ENCODE measurements at places on chromosomes 1 and 21. TPM values are rescaled to one million over a fixed set of nuclear protein-coding genes. Genes with fewer than 3 reads are reported as not detected.

CATSPERE gene
- 0.44 TPM for total RNA-seq

DNA sequence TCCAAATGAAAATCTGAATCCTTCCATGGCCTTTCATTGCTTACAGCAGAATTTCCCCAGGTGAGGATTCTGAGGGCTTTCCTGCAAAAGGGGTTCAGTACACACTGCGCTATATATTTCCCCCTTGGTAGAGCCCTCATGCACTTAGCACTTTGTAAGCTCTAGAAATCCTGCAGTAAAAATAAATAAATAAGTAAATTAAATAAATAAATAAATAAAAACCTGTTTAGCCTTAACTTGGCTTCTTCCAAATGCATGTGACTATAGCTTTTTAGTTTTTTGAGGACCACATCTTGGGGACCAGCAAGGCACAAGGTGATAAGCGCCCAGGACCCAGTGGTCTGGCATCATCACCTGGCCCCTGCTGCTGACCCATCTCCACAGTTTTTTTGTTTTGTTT lies 3.2 kb upstream of the BMP8B start:
- DNase-seq = no peak
- H3K36me3 ChIP-seq = no peaks in the 10 kb centered on the region
- peaks cover 15% of the 10 kb centered on the region for H3K4me1 ChIP-seq
- peaks cover 58% of the 10 kb centered on the region for H3K27me3 ChIP-seq

IL22RA1 gene
- total RNA-seq = not detected

GRCh38 chr1:203056516-203056915 lies 29.3 kb downstream of the MYOG start:
- no peaks in the 10 kb centered on the region for H3K36me3 ChIP-seq
- DNase-seq = no peak
- peak overlapping the region; percentile 75 for H3K27ac ChIP-seq
- no peaks in the 10 kb centered on the region for H3K27me3 ChIP-seq
- no peak overlapping the region for H3K4me3 ChIP-seq
- H3K4me1 ChIP-seq = peaks cover 19% of the 10 kb centered on the region

- H3K27me3 ChIP-seq = no peaks in the 10 kb centered on the region
- no peak overlapping the region for H3K4me3 ChIP-seq
- DNase-seq = no peak
- no peak overlapping the region for H3K27ac ChIP-seq
Observed at GRCh38 chr1:224504297-224505041, 69.9 kb upstream of the WDR26 start.

DNA sequence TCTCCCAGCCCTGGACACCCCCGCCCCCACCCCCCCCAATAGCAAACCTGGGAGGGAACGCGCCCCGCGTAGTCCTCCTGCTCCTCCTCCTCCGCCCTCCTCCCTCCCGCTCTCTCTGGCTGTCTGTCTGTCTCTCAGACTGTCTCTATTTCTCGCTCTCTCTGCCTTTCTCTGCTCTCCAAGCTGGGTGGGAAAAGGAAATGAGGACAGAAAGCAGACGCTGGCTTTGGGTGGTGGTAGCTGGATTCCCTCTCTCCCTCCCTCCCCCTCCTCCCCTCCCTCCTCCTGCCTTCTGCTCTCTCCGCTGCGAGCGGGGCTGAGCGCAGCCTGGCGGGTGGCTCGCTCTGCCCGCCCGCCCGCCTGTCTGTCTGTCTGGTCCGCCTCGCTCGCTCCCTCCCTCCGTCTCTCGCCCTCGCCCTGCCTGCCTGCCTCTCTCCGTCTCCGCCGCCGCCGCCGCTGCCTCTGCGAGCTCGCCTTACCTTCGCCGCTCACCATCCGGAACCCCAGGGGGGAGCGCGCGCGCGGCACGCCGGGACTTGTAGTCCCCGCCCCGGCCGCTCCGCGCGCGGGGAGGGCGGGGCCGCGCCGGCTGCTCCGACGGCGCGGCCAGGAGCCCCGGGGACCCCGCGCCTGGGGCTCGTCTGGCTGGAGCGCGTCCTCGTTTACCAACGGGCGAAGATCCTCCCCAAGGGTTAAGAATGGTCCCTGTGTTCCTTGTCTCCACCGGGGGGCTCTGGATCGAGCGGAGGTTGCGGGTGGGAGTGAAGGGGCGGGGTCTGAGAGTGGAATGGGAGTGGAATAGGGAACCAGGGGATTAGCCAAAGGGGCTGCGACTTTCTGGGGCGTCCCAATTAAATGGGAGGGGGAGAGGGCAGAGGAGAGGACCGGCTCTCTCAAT lies at the start of gene AHDC1:
AHDC1 (minus strand) TSS at position 464 of the 898 bp plus-strand sequence. CDS start 52,029 bp downstream, outside the sequence.
- no peaks in the 10 kb centered on the region for H3K36me3 ChIP-seq
- peak within 1 kb of the TSS; percentile 73 for H3K27ac ChIP-seq
- H3K4me3 ChIP-seq = peak within 1 kb of the TSS; percentile 93
- peaks cover 2% of the 10 kb centered on the region for H3K27me3 ChIP-seq

DNA sequence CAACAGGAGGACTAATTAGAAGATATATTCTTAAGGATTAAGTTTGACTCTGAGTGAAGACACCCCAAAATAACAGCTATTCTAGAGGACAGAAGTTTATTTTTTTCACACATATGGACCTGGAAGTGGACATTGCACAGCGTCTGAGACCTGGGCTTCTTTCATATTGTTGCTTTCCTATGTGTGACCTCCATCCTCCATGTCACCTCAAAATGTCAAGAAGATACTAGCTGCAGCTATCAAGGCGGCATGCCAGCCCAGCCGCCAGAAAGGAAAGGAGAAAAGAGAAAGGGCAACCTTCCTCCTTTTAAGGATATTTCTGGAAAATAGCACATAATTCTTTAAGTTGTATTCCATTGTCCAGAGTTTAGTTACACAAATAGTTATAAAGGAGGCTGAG lies 220.4 kb downstream of the PATJ start:
- peaks cover 6% of the 10 kb centered on the region for H3K4me1 ChIP-seq
- H3K4me3 ChIP-seq = no peak overlapping the region
- H3K27ac ChIP-seq = no peak overlapping the region
- H3K27me3 ChIP-seq = no peaks in the 10 kb centered on the region
- no peaks in the 10 kb centered on the region for H3K36me3 ChIP-seq
- DNase-seq = no peak

VSIG8 gene
- not detected for total RNA-seq

DNA sequence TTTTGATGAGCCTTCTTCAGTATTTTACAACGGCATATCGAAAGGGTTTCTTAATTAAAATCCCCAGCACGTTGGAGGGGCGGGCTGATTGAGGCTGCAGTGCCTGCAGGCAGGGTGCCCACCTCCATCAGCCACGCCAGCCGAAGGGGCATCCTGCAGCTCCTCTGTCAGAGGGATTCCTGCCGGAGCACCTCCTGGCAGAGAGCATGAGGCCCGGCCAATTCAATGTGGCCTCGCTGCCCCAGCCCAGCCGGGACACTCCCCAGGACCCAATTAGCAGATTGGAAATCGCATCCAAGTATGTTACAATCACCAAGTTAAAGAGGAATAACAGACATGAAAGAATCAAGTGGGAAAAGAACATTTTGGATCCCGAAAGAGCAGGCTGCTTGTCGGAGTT lies 216.6 kb downstream of the ST6GALNAC3 start:
- no peaks in the 10 kb centered on the region for H3K27me3 ChIP-seq
- H3K4me1 ChIP-seq = peaks cover 55% of the 10 kb centered on the region
- no peak for DNase-seq
- no peaks in the 10 kb centered on the region for H3K36me3 ChIP-seq
- no peak overlapping the region for H3K27ac ChIP-seq

GRCh38 chr1:207486198-207486597 lies 9.8 kb upstream of the CR1 start:
- H3K27ac ChIP-seq = no peak overlapping the region
- H3K27me3 ChIP-seq = peaks cover 22% of the 10 kb centered on the region
- no peaks in the 10 kb centered on the region for H3K36me3 ChIP-seq

OR2T35 gene
- not detected for total RNA-seq

GRCh38 chr1:62377043-62377562 lies 57.9 kb upstream of the KANK4 start:
- peaks cover 4% of the 10 kb centered on the region for H3K36me3 ChIP-seq
- DNase-seq = no peak
- peaks cover 8% of the 10 kb centered on the region for H3K4me1 ChIP-seq

KCNT2 gene
- total RNA-seq = 12.6 TPM

Measured in neural crest cell (in vitro differentiated cells).